ENCODE measurements at places on chromosomes 7 and 10.

DNA sequence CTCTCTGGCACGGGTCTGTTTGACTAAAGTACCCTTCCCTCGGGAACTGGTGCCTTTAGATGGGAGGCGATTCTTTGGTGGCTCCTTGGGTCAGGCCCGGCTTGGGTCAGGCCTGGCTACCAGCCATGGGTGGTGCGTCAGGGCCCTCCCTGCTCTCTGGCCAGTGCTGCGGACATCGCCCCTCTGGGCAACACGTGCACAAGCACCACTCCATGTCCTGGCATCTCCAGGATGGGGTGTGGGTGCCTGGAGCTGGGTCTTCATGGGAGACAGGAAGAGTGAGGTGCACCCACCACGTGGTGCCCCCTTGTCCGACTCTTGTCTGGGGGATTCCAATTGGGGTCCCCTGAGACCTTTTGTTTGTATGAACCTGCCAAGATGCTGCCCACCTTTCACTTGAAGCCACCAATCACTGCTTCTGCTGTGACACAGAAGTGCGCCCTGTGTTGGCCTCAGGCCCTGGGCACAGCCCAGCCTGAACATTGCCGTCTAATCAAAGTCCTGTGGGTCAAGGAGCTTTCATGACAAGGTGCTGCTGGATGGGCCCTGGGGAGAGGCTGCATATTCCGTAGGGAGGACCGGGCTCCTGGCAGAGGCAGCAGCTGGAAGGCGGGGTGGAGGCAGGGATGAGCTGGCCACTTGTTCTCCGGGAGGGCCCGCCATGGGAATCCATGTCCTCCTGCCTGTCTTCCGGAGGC, 11.1 kb upstream of the PWWP2B start:
- DNase-seq = no peak

GRCh38 chr10:29691564-29692072, 56.8 kb upstream of the SVIL start:
- no peak for DNase-seq

DNA sequence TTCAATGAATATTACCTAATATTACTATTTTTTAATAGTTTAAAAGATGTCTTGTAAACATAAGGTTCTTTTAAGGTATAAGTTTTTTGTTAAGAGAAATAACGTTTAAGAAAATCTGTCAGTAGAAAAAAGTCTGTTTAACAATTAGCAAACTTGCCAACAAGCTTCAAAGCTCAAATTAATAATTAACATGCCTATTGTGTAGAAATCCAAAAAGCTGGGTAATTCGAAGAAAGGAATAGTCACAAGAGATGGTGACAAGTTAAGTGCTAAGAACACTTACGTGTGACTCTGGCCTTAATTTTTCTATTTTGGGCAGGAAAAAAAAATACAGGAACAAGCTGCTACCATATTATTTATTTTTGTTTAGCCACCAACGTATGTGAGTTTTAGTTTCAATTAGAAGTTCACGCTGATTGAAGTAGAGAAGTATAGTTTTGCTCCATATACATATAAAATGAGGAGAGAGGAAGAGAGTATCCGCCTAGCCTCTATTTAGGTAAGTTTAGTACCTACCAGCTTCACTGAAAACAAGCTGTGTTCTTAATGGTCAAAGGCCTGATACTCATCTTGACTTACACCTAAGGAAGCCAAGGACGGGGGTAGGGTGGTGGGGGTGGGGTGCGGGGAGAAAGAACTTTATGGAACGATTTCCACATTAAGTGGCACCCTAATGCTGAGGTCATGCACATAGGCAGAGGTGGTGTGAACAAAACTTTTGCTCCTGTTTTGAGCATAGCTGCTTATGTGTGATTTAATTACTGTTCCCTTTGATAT, 43.4 kb upstream of the AGBL3 start:
- no peak for DNase-seq

DNA sequence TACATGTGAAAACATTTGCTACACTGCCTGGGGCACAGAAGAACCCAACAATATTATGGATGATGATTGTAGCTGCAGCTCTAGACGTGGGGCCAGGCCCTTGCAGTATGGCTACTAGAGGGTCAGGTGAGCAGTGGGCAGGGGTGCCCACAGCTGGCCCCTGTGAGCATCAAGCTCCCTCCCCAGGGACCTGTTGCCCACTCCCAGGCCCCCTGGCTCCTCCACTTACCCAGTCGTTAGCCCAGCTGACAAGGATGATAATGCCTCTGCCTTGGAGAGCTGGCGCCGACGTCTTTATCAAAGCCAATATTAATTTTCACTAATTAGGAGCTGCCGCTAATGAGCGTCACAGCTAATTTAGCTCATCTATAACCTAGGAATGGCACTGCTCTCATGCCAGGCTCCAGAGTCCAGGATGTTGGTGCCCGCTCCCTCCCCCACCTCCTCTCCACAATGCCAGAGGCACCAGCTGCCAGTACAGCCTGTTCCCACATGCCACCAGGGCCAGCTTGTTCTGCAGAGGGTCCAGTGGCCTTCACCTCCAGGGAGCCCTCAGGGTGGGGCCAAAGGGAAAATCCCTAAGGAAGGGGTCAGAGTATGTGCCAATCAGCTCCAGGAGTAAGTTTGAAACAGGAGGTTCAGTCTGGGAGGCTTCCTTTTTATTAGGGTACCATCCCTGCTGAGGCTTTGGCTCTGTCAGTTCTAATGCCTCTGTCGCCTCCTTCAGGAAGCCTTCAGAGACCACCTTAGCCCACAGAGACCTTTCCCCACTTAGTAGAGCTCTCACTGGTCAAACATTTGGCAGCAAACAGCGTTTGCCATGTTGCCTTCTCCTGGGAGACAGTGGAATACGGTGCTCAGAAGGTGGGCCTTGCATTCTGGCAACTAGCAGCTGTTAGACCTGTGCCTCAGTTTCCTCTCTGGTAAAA, 77.2 kb downstream of the CDH23 start:
- DNase-seq = no peak

GRCh38 chr10:70461397-70462348, 16.9 kb upstream of the PALD1 start:
- DNase-seq = peak; percentile 35

- no peak for DNase-seq
Observed at GRCh38 chr7:10521306-10521705, 452.4 kb upstream of the PHF14 start.
